ENCODE measurements at places on chromosomes 5 and 9.
A peak's percentile ranks its signal among the peaks of the same experiment; 100 is the strongest.

DNA sequence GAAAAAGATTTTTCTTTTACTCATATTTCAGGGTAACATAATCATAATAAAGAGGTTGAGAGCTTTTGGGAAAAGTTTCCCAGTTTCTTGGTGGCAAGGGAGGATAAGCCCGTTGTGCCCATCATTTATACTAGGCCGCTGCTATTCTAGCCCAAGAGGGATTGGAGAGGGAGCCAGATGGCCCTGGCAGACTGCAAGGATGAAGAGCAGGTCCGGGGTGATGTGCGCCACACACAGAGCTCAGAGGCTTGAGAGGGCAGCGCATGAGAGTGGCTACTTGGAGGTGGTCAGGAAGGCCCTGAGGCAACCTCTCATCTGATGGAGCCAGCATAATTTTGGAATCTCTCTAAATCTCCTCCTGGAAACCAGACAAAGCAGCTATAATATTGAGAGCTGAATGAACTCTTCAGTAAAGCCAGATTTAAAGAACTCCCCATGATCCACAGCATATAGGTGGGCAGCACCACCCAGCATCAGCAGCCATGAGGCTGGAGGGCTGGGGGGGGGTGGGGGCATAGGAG, 110.1 kb downstream of the MED27 start:
- no peak for DNase-seq

- DNase-seq, result no peak
Measured at GRCh38 chr9:109487247-109487646, 10.9 kb downstream of the PTPN3 start.

DNA sequence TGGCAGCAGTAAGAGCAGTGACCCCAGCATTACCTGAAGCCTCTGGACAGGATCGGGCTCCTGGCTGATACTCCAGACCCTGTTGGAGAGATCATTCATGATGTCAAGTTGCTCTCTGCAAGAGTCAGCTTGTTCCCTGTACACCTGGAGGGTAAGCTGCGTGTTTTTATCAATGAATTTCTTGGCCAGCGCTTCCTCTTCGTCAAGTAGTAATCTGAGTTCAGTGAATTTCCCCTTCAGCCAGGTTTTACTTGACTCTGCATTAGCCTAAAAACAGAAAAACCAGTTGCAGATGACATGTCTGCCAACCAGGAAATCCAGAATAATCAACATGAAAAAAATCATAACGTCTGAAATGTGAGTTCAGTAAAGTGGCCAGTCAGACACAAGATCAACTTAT, 19.1 kb downstream of the TRIM14 start:
- peak; percentile 76 for DNase-seq

DNA sequence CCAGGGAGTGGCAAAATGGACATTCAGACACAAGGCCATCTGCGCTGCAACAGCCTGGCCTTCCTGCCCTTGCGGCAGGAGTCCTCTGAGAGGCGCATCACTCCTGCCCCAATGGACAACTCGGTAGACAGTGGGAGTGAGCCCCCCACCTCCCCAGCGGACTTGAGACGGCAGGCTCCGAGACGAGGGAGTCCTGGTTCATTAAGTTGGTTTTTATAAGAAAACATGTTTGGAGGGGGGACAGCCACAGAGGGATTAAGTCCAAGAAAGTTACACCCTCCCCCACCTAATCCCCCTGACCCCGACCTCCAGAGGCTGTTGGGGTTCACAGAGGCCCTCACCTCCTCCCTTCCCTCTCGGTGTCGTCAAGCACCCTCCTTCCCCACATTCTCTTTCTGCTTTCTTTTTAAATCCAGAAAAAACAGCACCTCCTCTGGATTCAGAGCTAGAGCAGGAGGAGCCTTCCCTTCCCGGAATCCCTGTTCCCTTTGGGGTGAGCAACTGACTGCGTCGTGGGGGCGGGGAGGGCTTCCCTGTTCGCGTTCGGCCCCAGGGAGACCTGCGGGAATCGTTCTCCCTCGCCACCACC, 1.8 kb upstream of the EGR1 start:
- DNase-seq, result peak; percentile 72

GRCh38 chr5:158430166-158430797, 571.3 kb upstream of the CLINT1 start:
- no peak for DNase-seq

DNA sequence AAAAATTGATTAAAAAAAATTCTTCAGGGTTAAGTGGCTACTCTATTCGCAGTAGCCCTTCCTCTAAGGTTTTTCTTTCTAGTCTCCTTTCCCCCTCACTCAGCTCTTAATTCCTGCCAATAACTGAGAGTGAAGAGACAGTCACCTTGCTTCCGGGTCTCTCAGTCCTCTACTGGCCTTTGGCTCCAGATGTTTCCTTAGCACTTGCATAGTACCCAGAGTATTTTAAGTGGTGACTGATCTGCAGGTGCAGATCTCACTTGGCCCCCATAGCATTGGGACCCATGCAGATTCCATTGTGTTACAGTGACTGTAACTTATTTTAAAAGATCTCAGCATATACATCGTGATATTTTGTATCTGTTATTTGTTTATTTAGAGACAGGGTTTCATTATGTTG, 66.2 kb downstream of the GCNT1 start:
- no peak for DNase-seq

DNA sequence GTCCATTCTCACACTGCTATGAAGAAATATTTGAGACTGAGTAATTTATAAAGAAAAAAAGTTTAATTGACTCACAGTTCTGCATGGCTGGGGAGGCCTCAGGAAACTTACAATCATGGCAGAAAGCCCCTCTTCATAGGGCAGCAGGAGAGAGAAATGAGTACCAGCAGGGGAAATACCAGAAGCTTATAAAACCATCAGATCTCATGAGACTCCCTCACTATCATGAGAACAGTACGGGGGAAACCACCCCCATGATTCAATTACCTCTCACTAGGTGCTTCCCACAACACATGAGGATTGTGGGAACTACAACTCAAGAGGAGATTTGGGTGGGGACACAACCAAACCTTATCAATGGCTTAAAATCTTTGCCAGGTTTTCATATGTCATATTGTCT, 20.3 kb upstream of the TENT4A start:
- DNase-seq, result no peak

GRCh38 chr9:31137176-31138160, 1247.0 kb upstream of the ACO1 start:
- DNase-seq, result no peak

- DNase-seq, result no peak
Measured at GRCh38 chr9:126295082-126295477, 31.5 kb upstream of the MVB12B start.

DNA sequence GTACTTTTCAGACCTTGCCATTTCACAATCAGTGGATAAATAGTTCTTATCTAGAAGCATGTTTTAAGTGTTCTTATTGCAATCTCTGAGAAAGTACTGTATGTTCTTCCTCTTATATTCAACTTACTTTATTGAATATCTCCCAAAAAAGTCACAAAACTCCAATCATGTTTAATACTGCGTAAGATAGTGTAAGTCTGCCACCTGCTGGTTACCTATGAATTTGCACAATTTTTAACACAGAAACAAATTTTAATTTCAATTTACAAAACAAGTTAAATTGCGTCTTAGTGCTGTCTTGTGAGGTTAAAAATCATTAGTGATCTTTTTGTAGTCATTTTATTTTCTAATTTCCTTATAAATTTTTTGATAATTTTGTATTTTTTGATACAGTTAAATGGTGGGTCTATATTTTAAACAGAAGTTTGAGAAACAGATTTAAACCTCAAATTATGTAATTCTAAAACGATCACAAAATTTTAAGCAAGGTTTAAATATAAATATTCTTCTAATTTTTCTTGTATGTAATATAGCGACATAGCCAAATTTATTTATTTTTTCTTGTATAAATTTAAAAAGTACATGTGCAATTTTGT, 115.8 kb downstream of the EMB start:
- DNase-seq, result peak; percentile 54

GRCh38 chr9:13141629-13142028, 137.9 kb downstream of the MPDZ start:
- DNase-seq, result no peak

- no peak for DNase-seq
Measured at GRCh38 chr5:133391354-133392136, 220.8 kb downstream of the FSTL4 start.

DNA sequence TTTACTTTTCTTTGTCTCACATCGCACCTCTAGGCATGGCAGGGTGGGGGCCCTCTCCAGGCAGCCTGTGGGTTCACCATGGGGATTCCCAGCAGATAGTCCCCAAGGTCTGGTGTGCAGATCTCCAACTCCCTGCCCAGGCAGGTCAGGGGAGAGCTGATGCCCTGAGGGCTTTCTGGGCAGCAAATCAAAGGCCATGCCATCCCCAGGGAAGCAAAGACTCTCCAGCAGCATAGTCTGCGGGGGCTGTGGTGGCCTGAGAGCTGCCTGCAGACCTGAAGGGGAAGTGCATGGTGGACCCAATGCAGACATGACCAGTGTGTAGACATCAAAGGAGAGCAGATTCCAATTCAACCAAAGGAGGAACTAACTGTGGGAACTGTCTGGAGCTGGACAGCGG, 7.7 kb downstream of the NEURL1B start:
- DNase-seq, result no peak

GRCh38 chr9:38251036-38251860, 141.3 kb upstream of the ALDH1B1 start:
- no peak for DNase-seq

DNA sequence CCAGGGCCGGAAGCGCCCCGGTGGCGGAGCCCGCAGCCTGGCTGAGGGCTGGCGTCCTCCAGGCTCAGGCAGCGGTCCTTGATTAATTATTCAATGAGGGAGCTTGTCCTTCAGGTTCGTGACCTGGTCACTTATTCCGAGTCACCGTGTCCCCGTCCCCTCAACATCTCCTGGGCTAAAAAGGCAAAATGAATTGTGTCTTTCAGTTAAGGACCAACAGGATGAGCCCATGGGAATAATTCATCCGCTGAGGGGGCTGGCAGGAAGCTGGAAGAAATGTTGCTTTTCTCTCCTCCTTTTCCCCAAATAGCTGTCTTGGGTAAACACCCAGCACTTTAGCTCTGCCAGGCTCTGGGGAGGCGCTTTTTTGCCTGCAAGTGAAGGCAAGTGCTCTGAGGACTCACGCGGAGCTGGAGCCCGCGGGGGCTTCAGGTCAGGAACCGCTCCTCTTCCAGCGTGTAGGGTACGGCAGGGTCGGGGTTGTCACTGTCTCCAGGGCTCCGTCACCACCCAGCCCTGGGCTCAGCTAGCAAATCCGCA, 13.1 kb downstream of the KCNT1 start:
- DNase-seq, result no peak

DNA sequence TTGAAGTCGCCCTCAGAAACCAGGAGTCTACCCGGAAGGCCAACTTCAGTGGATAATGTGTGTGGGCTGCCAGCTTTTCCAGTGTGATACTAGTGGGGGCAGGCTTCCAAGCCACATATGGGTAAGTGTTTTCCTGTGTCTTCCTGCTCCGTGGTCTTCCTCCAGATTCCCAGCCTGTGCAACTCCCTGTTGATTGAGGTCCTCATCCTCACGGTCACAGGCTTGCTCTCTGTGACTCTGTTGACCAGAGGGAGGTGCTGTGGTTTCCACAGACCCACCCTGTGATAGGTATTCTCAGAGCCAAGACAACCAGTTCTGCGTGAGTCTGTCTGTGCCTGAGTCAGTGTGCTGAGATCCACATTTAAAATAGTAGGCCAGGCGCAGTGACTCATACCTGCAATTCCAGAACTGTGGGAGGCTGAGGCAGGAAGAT, 388.0 kb upstream of the IRX2 start:
- DNase-seq, result no peak

- no peak for DNase-seq
Measured at GRCh38 chr5:142222225-142222865, 102.5 kb downstream of the SPRY4 start.

GRCh38 chr5:14560091-14560595, 21.4 kb upstream of the OTULINL start:
- DNase-seq, result peak; percentile 97

DNA sequence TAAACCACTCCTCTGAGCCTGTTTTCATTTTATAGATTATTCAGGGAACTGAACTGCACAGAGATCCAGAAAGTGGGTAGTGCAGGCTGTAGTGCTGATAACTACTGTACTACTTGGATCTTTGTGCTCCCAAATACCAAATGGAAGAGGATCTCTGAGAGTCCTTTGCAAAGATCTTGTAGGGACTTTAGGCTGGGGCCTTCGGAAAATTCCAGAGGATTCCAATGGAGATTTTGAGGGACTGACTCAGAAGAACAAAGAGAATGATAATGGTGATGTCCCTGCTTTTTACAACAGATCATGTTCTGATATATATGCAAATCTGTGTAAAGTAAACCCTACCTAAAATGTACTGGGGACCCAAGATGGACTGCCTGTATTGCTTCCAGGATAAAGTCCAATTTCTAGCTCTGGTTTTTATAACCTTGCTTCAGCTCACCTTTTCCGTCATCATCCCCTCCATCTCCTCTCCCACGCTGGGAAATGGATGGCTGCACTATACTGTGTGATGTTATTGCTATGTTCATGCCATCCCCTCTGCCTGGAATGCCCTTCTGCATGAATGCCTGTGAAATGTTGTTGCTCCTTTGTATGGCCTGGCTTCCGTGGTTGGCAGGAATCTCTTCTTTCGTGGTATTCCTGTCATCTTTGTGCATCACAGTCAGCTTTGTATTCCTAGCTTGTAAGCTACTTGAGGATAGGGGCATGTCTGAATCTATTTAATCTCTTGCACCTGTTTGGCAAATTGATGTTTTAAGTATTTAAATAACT, 9.7 kb upstream of the PSMD5 start:
- DNase-seq, result no peak

GRCh38 chr5:83184534-83184933, 107.2 kb downstream of the XRCC4 start:
- DNase-seq, result no peak

DNA sequence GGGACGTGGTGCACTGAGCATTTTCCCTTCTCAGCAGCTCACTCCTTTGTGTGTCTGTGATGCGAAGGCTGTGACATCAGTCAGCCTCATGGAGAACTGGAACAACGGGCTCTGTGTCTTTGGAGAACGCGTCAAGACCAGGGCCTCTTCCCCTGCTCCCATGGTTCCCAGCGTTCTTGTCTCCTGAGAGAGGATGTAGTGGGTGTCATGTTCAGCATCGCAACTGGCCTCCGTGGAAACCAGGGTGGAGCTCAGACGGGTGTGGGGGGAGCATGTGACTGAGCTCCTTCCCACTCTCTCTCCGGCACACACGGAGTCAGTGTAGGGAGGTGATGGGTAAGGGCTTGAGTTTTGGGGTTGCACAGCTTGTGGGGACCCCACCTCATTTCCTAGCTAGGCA, 59.7 kb downstream of the TENT4A start:
- peak; percentile 84 for DNase-seq

GRCh38 chr9:133342570-133342969, 5.4 kb downstream of the MED22 start:
- DNase-seq, result peak; percentile 30

GRCh38 chr5:125142458-125142857, 396.0 kb upstream of the ZNF608 start:
- DNase-seq, result no peak

DNA sequence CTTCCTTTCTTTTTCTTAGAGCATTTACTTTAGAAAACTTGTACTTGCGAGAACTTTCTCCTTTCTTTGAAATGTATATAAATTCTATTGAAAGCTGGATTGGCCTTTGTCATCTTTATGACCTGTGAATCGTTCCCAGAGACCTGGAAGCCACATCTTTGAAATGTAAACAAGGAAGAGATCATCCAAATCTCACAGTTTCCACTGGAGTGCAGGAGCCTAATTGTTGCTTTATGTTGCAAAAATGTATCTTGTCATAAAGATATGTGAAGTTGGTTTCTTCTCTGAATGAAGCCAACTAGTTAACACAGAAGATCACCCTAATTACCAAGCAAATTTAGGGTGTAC, 1101.8 kb downstream of the TAF11L14 start:
- DNase-seq, result peak; percentile 41

GRCh38 chr9:4298255-4299004, 1.4 kb downstream of the GLIS3 start:
- DNase-seq, result peak; percentile 57

- DNase-seq, result no peak
Measured at GRCh38 chr9:114273461-114273881, 49.4 kb upstream of the ORM1 start.

Data from DMS53 (cell line).